ENCODE measurements at places on chromosomes 4 and X. TPM values are rescaled to one million over a fixed set of nuclear protein-coding genes. Genes with fewer than 3 reads are reported as not detected.

The DCAF4L1 gene
- 0.17 TPM for total RNA-seq

The C4orf46 gene
- total RNA-seq, result 18.5 TPM

The HSFX2 gene
- total RNA-seq, result 1.0 TPM

The CSAG2 gene
- not detected for total RNA-seq

The HTN1 gene
- total RNA-seq, result not detected

The TMEM31 gene
- not detected for total RNA-seq

The FAT4 gene
- 6.8 TPM for total RNA-seq

The AWAT2 gene
- not detected for total RNA-seq

GRCh38 chr4:8741513-8742226 is 130.0 kb downstream of the HMX1 start:
- DNase-seq, result no peak

DNA sequence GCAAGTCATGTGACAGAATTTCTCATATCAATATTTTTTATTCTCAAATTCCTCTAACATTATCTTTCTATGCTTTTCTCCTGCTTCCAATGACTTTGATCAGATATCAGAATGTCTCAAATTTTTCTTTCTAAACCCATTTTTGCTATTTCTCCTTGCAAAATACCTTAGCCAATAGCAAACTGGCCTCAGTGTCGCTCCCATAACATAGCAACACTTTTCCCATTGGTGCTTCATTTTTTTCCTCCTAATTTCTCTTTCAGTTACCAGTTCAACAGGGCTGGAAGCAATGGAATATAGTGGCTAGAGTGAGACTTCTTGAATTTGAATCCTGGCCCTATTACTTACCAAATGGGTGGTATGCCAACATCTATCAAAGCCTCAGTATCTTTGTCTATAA is 1091.6 kb downstream of the C4orf33 start:
- no peak for DNase-seq

DNA sequence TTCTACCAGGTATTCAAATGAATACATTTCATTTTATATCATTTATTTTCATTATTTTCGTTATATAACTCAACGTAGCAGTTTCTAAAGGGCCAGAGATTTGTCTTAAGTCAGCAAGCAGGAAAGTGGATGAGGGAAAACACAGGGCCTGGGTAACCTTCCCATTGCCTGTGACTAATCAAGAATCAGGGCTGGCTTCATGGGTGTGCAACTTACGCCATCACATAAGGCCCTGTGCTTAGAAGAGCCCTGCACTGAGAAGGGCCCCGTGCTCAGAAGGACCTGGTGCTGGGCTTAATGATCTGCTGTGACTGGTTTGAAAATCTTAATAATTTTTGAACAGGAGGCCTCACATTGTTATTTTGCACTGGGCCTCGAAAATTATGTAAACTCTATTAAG is 65.4 kb upstream of the FAM9C start:
- no peak for DNase-seq

DNA sequence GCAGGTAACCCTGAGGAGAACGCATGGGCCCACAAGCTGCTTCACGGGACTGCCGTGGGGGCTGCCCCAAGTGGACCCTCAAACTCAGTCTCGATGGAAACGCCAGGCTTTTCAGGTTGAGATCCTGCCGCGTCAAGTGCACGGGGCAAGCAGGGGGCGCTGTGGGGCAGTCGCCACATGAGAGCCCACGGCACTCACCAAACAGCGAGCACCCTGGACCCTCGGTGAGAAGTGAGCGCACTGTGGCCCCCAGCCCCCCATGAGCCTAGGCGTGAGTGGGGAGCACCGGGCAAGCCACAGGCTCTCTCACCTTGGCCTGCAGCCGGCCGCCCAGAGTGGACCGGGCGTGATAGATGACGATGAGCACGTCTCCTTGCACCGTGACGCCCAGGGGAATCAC is 50.9 kb upstream of the CPLX1 start:
- peak; percentile 41 for DNase-seq

DNA sequence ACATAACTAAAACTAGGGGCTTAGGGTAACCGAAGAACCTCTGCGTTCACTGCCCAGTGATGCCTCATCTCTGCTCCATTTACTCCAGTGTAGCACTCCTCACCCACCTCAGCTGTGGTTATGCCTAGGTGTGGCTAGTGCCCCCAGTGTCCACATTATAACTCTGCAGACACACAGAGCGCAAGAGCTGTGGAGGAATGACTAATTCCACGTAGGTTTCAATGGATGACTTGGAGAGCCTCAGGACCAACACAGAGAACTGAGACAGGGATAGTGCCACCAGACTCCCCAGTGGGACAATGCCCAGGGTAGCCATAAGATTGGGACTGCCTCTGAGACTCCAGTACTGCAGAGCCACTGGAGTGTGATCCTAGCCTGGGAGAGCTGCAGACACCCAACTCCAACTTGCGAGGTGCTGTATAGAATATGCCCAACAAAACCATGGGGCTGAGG is 542.4 kb upstream of the DIPK2B start:
- no peak for DNase-seq

GRCh38 chr4:79917246-79917645 is 155.8 kb downstream of the ANTXR2 start:
- peak; percentile 45 for DNase-seq

DNA sequence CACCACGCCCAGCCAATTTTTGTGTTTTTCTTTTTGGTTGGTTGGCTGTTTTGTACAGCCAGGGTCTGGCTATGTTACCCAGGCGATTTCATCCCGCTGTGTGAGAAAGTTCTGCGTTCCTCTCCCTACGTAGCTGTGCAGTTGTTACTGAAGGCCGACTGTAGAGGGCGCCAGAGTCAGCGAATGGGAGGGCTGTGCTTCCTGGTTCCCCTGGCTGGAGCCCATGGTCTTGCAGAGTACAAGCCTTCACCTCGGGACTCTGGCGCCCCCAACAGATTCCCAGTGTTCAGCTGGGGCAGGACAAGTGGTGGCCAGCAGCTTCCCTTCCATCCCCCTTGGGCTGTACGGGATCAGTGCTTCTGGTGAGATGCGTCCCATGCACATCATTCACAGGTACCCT is 5.6 kb upstream of the CT45A1 start:
- DNase-seq, result peak; percentile 61

GRCh38 chr4:6750286-6751221 is 32.0 kb upstream of the KIAA0232 start:
- DNase-seq, result no peak

DNA sequence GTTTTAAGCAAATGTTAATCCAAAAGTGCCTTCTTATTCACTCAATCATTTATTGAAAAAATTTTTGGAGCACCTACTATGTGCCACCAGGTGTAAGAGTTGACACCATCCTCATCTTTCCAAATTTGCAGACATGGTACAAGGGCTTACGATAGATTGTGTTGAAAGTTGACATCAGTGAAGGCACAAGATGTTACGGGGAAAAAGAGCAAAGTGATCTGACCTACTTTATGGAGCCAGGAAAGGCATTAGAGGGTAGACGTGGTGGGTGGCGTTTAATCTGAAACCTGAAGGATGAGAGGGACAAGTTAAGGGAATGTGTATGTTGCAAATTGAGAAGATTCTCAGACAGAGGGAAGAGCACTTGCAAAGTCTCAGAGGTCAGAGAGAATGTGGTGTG is 167.8 kb upstream of the HAND2 start:
- DNase-seq, result no peak

- no peak for DNase-seq
These were observed 46.0 kb upstream of the C1QTNF7 start for GRCh38 chr4:15381806-15382338.

- DNase-seq, result peak; percentile 57
These were observed 1.6 kb upstream of the LNX1 start for GRCh38 chr4:53592686-53593501.

GRCh38 chrX:114997779-114998178 is 19.6 kb downstream of the IL13RA2 start:
- no peak for DNase-seq

- DNase-seq, result no peak
These were observed 27.8 kb upstream of the SORBS2 start for GRCh38 chr4:185839770-185840169.

DNA sequence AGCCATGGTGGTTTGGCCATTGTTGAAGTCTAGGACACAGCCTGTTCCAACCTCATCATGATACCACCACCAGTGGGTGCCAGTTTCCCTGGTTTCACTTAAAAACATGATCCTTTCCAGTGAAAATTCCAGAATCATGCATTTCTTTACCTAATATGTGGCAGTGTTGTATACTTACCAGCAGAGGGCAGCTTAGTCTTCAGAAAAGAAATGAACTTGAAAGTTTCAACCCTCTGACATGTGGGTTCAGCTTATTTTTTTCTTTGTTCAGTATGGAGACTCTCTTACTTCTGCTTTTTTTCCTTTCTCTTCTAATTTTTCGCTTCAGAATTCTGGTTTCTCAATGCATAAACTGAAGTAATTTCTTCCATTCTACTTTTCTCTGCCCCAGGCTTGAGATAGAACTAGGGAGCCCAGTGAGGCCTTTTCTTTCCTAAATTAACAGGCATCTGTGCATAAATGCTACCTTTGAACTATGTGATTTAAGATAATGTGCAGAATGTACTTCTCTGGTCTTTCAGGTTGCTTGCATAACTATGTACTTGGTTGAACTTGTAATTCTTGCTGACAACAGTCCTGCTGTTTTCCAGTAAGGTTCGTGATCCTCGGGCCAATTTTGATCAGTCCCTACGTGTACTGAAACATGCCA is 10.7 kb downstream of the LIAS start:
- DNase-seq, result peak; percentile 42

DNA sequence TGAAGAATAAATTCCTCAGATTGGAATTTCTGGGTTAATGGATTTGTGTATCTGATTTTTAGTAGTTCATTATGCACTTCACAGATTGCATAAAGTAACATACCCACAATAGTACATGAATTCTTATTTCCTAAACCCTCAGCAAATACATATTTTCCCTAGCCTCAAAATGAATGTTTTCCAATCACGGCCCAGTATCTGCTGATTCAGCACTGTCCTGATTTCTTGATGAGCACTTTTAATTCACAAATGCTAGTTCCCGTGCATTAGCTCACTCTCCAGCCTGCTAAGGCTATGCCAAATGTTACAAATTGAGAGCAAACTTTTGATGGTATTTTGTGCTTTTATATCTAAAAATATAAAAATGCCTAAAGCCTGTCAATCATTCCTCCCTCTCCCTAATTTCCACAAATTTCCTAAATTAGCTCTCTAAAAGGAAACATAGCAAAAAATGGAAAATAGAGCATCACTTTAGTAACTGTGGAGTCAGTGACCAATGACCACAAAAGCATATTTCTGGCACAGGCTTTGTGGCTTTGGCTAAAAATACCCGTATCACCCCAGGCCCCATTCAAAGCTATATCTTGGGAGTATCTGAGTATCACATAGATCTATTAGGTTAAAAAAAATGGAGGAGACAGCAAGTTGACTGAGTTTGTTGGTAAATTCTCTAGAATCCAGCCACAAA is 75.5 kb downstream of the NAF1 start:
- no peak for DNase-seq

DNA sequence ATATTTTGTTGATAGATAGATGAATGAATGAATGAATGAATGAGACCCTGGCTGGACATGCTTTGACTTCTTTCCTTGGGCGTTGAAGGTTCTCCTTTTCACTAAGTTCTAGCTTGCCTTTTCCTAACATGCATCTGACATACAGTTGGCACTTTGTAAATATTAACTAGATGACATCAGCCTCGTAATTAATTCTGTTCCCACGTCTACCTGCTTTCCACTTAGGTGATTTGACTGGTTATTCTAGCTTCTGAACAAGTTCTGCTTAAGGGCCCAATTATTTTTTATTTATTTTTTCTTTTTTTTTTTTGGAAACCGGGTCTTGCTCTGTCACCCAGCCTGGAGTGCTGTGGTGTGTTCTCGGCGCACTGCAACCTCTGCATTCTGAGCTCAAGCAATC is 13.9 kb upstream of the RASL11B start:
- no peak for DNase-seq

GRCh38 chrX:45748369-45748774 is 547.7 kb upstream of the DIPK2B start:
- no peak for DNase-seq

DNA sequence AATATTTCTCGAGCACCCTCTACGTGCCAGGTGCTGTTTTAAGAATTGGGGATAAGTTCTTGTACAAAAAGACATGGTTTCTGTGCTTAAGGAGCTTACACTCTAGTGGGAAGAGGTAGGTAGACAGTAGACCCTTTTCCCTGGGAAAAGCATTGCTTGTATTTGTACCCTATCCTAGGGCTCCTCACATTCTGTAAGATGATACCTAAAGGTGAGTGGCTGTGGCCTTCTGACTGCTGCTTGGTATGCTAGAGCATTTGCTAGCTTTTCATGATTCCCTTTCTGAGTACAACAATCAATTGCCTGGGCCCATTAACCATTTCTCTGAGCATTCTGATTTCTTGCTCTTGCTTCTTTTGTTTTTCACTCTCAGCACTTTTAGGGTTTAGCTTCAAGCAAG is 286.6 kb downstream of the ZIC3 start:
- DNase-seq, result no peak

GRCh38 chrX:119654112-119654531 is 38.8 kb downstream of the SEPTIN6 start:
- DNase-seq, result no peak
